ENCODE measurements at places on chromosomes 2 and 18. TPM values are rescaled to one million over a fixed set of nuclear protein-coding genes. Genes with fewer than 3 reads are reported as not detected.

DNAJB2 gene
- total RNA-seq, result 79.6 TPM

DNA sequence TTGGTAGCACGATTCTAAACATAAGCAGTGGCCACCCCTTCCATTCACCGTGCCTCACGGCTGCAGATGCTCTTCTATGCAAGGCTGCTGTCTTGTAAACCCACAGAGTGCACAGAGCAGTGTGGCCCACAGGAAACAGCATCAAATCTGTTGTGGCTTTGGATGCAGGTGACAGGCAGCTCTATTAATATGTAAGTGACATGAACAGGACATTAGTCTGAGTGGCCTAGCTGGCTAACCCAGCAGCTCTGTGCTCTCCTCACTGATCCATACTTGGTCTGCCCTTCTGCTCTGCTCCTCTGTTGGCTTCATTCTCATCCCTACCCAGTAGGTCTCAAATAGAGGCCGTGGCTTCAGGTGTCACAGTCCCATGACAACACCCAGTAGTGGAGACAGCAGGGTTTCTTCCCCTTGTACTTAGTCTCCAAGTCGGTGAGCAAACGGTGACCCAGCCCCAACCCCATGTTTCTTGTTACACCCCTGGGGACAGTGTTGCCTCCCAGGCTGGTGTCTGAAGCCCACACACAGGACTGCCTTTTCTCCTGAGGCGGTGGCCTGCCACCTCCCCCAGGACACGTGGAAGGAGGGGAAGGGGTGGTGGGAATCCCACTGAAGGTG lies 5.8 kb downstream of the SH3RF3 start:
- no peak for DNase-seq

DNA sequence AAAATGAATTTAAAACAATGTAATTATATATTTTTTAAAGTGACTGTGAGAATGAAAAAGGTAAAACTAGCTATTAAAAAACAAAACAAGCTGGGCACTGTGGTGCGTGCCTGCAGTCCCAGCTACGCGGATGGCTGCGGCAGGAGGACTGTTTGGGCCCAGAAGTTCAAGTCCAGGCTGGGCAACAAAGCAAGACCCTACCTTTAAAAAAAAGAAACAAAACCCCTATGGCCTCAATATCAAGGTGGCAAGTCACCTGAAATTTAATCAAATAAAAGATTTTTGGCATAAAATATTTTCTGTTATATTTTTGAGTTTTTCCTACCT lies 46.9 kb upstream of the STRN start:
- no peak for DNase-seq

GRCh38 chr18:52544086-52544485 lies 204.1 kb downstream of the DCC start:
- DNase-seq, result no peak

DNA sequence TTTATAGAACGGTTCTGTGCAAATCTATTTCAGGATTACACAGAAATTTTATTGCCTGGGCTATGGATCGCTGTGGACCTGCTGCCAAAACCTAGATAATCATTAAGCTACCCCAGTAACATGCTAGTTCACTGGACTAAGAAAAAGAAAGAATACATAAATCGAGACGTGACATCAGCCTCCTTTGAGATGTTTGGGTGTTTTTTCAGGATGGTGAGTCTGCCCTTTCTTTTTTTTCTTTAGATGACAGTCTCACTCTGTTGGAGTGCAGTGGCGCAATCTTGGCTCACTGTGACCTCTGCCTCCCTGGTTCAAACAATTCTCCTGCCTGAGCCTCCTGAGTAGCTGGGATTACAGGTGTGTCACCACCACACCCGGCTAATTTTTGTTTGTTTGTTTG lies 52.0 kb downstream of the FHOD3 start:
- DNase-seq, result no peak

DNA sequence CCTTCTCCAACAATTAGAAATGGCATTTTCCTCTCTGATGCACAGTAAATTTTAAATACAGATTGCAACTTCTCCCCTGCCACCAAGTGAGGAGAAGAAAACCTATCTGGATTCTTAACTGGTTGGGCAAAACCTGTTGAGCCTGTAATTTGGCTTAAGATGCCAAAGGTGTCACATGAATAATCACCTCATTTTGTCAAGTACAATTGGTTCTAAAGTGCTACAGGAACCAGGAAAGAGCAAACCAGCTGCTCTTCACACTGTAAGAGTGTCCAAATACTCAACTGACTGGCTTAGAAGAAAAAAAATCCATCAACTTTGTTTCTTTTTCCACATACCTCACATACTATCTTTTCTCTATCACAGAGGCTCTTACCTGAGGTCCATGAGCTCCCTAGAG lies 35.4 kb downstream of the NPC1 start:
- DNase-seq, result peak; percentile 32

Measured in lung (tissue), 17 donors.